ENCODE measurements at places on chromosomes 2 and 18. TPM values are rescaled to one million over a fixed set of nuclear protein-coding genes. Genes with fewer than 3 reads are reported as not detected.
A peak's percentile ranks its signal among the peaks of the same experiment; 100 is the strongest.

DNA sequence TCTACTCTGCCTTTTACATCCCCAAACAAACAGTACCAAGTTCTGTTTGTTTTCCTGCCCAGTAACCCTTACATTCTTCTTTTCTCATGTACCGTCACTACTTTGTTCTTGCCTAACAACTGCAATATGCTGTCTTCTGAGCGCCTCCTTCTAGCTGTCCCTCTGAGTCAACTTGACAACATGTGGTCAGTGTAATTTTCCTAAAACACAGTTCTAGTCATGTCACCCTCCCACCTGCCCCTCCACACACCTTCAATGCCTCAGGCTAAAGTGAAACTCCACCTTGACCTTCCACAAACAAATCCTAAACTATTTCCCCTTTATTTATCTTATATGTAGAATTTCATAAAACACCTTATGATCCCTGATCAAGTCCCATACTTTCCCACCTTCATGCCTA lies 124.6 kb upstream of the CD302 start:
- H3K4me3 ChIP-seq = no peak overlapping the region
- H3K27ac ChIP-seq = no peak overlapping the region
- no peaks in the 10 kb centered on the region for H3K27me3 ChIP-seq
- H3K36me3 ChIP-seq = no peaks in the 10 kb centered on the region
- DNase-seq = no peak

DNA sequence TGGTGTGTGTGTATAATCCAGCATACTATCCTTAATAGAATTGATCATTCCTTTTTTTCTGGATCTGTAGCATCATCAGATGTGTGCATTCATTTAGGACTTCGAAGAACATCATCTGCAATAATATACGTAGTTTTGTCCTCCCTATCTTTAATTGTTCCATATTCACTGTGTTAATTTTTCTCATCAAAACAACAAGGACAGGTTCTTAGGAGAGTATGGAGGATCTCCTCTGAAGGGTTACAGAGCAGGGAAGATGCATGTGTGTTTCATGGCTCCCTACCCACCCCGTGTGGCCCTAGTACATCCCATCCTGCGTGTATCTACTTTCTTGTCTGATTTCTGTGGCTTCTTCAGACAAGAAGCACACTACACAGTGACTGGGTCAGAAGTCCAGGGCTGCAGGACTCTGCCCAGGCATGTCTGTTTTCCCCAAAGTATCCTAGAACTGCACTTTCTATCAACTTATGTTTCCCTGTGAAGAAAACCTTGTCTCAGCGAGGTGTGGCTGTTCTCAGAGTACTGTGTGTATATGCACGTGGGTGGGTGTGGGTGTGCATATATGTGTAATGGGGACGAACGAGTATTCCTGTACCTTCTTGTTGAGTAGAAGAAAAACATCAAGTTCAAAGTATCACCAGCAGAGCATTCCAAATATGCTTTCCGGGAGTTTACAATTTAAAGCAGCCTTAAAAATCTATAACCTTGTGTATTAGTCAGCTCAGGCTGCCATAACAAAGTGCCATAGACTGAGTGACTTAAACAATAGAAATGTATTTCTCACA lies 220.4 kb upstream of the FOSL2 start:
- H3K4me3 ChIP-seq = no peak overlapping the region
- H3K36me3 ChIP-seq = no peaks in the 10 kb centered on the region
- DNase-seq = no peak

GRCh38 chr2:62718225-62718822 lies 12.8 kb downstream of the EHBP1 start:
- H3K27me3 ChIP-seq = no peaks in the 10 kb centered on the region
- no peak overlapping the region for H3K27ac ChIP-seq
- H3K4me3 ChIP-seq = no peak overlapping the region
- no peaks in the 10 kb centered on the region for H3K4me1 ChIP-seq
- no peak for DNase-seq

DNA sequence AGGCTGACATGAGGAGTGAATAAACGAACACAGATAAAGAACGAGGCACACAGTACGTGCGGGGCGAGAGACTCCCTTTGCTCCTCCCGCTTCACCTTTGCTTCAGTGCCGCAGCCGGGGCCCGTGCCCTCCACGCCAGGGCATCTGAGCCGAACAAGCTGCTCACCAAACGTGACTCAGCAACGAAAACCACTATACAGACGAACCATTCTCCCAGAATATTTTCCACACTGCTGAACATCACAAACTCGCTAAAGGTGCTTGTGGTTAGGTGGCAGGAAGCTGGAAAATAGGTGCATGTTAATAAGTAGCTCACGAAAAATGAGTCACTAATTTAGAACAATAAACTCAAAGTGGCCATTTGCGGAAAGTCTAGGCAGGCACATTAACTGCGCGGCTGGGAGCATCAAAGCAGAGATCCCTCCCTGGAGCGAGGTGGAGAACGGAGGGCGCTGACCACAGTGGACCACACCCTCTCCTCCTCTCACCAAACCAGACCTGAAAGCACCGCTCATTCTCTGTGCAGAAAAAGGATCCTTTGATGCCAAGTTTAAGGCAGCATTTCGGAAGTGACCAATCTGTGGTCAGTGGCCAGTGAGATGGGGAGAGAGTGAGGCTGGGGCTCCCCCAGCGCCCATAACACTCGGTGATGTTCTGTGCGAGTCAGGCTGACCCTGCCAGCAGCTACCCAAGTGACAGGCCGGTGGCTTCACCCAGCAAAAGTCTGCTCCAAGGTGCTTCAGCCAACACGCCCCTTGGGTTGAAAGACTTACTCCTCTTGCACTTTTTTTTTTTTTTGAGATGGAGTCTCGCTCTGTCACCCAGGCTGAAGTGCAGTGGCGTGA lies 153.2 kb downstream of the HDAC4 start:
- H3K4me3 ChIP-seq = no peak overlapping the region
- H3K36me3 ChIP-seq = no peaks in the 10 kb centered on the region
- H3K27ac ChIP-seq = peak overlapping the region; percentile 50

DNA sequence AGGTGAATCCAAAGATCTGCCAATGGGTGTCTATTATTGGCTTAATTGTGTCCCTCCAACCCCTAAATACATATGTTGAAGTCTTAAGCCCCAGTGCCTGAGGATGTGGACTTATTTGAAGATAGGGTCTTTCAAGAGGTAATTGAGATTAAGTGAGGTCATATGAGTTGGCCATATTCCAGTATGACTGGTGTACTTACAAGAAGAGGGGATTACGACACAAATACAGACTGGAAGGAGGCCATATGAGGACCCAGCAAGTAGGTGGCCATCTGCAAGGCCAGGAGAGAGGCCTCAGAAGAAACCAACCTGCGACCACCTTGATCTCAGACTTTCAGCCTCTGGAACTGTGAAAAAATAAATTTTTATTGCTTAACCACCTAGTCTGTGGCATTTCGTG lies 121.1 kb upstream of the FN1 start:
- no peaks in the 10 kb centered on the region for H3K36me3 ChIP-seq
- H3K27me3 ChIP-seq = no peaks in the 10 kb centered on the region
- no peak overlapping the region for H3K27ac ChIP-seq
- no peak for DNase-seq
- no peak overlapping the region for H3K4me3 ChIP-seq
- no peaks in the 10 kb centered on the region for H3K4me1 ChIP-seq

DNA sequence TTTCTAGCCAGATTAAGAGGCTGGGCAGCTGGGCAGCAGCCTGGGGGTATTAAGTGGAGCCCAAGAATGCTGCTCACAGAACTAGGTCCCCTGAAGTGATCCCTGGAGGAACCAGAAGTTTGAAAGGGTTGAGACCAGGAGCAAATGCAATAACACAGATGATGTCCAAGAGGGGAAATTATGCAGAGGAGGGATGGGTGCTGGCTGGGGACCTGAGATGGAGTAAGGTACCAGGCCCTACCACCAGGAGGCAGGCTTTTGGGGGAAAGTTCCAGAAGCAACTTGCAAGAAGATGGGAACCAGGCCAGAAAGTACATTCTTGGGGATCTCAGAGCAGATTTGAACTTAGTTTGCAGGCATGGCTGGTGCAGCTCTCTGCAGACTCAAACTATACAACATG lies 175.1 kb downstream of the NCK2 start:
- H3K4me3 ChIP-seq = no peak overlapping the region
- H3K4me1 ChIP-seq = no peaks in the 10 kb centered on the region
- H3K27me3 ChIP-seq = no peaks in the 10 kb centered on the region
- peak; percentile 72 for DNase-seq
- H3K36me3 ChIP-seq = no peaks in the 10 kb centered on the region

DNA sequence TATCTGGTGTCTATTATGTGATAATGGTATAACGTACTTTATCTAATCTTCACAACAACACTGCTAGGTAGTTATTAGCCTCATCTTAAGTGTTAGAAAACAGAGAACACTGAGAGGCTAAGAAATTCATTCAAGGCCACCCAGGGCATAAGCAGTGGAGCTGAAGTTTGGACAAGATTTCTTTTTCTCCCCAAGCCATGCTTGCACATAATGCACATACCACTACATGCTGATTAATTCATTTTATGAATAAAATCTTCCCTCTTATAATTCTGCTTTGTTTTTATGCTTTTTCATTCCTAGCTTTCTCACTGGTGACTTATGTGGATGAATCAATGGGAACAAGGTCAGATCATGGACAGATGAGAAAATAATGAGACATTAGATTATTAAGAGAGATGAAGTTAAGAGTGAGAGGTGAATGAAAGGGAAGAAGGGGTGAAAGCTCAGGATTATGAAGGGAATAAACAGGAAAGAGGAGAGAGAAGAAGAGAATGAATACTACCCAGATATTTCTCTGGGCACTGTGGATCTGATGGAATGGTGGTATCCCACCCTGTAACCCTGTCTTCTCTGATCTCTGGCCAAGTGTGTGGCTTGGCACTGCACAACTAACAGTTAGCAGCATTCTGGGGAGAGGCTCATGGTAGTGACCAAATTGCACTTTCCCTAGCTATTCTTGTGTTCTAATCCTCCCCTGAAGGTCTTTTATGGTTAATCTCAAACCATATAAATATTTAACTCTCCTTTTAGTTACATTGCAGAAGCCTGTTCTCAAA lies 17.7 kb upstream of the GALNT3 start:
- no peak overlapping the region for H3K4me3 ChIP-seq
- H3K4me1 ChIP-seq = peaks cover 11% of the 10 kb centered on the region
- H3K36me3 ChIP-seq = no peaks in the 10 kb centered on the region
- DNase-seq = no peak
- H3K27ac ChIP-seq = no peak overlapping the region
- no peaks in the 10 kb centered on the region for H3K27me3 ChIP-seq

- no peak overlapping the region for H3K4me3 ChIP-seq
- DNase-seq = no peak
- no peaks in the 10 kb centered on the region for H3K27me3 ChIP-seq
- H3K27ac ChIP-seq = peak overlapping the region; percentile 37
These were observed 119.3 kb downstream of the STPG4 start for GRCh38 chr2:47035615-47036488.

SULT1C3 gene
- not detected for total RNA-seq

FAM124B gene
- 6.8 TPM for total RNA-seq
